ENCODE measurements at places on chromosomes 12 and 14.
A peak's percentile ranks its signal among the peaks of the same experiment; 100 is the strongest.

DNA sequence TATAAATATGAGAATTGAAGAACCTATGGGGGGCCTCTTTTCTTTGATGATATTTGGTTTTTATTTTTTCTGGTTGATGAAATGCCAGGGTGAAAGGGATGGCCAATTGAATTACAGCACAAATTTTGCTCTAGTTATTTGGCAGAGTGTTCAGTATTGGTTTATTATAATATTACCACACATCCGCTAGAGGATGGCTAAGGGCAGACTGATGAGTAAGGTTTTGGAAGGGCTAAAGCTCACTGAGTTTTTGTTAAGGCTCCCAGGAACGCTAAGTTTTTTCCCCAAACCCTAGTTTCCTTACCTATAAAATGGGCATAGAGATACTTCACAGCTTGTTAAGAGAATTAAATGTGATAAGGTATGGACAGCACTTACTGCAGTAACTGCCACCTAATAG lies 34.3 kb upstream of the LRRC10 start:
- no peak for DNase-seq

GRCh38 chr14:99896361-99896760 lies 103.1 kb downstream of the EML1 start:
- DNase-seq, result no peak

GRCh38 chr14:98704441-98704840 lies 567.6 kb downstream of the BCL11B start:
- peak; percentile 6 for DNase-seq

- DNase-seq, result no peak
These were observed 87.9 kb upstream of the MDGA2 start for GRCh38 chr14:47763188-47763854.

- no peak for DNase-seq
These were observed 392.5 kb upstream of the RGS6 start for GRCh38 chr14:71539650-71540285.

- DNase-seq, result no peak
These were observed 286.6 kb upstream of the FLRT2 start for GRCh38 chr14:85243321-85243720.

DNA sequence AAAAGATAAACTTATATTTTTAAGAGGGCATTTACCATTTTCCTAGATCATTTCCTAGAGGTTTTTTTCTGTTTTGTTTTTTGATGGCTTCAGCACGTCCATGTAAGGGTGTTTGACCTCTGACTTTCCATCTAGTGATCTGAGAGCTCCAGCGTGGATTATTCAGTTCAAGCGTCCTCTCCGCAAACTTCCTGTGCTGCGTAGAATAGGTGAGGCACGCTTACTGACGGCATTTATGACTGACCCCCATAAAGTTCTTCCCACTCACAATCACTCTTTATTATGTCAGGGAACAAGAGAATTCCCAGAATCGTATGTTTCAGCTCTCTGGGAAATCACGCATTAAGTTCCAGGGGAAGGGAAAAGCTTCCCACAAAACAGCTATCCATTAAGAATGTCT lies 16.4 kb downstream of the CCDC92 start:
- no peak for DNase-seq

DNA sequence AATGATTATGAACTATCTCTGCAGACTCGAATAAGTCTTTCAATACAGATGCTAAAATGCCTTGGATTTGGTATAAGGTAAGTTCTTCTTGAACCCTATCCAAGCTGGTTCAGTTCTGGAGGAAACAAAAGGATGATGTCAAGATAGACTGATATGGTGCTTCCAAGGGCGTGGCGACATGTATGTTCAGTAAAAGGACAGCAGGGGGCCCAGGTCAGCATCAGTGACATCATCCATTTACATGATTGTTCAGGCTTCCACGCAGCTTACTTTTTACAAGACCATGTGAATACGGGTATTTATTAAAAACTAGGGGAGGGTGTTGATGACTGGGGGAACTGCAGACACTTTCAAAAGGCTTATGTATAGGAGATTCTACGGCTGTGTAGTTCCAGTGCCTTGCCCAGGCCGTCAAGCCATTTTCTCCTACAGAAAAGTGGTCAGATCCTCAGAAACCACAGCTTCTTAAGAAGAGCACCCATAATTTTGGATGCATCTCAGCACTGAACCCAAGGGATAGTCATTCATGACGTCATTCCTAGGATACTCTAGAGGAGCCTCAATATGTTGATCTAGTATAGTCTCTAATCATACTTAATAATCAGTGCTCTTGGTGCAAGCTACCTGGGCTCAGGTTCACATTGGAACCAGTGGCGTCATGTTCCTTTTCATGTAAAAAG lies 527.7 kb downstream of the FUT8 start:
- DNase-seq, result no peak

GRCh38 chr14:89244720-89245119 lies 172.3 kb downstream of the FOXN3 start:
- no peak for DNase-seq

GRCh38 chr12:28027947-28028724 lies 55.6 kb upstream of the PTHLH start:
- no peak for DNase-seq

DNA sequence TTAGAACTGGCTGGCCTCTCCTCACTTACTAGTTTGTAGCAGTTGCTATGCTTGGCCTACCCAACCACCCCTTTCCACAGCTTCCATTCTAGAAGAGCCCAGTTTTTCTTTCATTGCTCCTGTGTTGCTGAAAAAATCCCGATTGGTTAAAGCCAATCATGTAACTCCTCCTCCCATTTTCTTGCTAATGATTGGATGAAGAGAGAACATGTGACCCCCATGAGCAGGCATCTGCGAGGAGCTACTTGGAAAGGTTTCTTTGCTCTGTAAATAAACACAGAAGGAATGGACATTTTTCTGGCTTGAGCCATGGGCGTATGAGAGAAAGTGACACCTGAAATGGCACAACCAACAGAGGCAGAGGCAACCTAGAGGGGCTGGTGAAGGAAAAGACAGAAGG lies 773.8 kb upstream of the TBX3 start:
- no peak for DNase-seq

DNA sequence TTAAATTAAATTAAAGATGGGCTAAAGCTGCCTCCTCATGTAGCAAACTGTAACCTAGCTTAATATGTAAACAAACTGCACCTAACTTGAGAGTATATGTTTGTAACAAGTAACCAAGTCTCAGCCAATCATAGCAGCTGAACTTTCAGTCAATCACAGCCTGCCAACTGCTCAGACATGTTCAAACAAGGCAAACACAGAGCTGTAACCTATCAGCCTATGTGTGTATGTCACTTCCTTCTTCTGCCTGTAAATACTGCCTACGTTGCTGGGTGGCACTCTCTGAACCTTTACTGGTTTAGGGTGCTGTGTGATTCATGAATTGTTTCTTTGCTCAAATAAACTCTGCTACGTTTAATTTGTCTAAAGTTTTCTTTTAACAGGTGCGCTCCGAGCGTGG lies 2.9 kb downstream of the SERPINA6 start:
- DNase-seq, result no peak

- DNase-seq, result no peak
These were observed 76.4 kb downstream of the SLC16A7 start for GRCh38 chr12:59672273-59672672.

GRCh38 chr14:73722581-73722980 lies 8.4 kb upstream of the PNMA1 start:
- DNase-seq, result no peak

DNA sequence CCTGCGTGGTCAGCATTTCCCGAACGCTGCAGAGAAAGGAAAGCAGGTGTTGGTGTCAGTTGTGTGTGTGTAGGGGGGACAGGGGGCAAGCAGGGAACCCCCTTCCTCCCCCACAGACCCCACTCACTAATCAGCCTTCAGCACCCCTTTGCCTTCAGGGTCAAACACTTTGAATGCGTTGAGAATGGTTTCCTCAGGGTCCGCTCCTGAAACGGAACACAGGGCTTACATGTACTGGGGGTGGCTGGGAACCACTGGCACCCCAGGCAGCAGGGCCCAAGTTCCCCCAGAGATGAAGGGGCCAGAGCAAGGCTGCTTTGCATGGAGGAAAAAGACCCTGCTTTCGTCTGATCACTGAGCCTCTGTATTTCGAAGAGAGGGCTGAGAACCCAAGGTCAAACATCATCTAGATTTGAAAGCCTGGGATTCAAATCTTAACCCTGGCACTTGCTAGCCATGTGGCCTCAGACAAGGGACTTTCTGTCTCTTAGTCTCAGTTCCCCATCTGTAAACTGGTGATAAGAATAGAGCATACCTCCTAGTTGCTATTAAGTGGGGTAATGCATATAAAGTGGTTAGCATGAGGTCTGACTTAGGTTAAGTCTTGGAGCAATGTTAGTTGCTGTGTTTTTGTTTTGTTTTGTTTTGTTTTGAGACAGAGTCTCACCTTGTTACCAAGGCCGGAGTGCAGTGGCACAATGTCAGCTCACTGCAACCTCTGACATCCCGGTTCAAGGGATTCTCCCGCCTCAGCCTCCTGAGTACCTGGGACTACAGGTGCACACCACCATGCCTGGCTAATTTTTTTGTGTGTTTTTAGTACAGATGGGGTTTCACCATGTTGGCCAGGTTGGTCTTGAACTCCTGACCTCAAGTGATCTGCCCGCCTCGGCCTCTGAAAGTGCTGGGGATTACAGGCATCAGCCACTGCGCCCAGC lies 7.0 kb downstream of the MYL2 start:
- DNase-seq, result no peak

- no peak for DNase-seq
These were observed 621 bp upstream of the TMEM117 start for GRCh38 chr12:43835264-43835655.

- no peak for DNase-seq
These were observed 82.6 kb upstream of the SLC38A4 start for GRCh38 chr12:46908236-46908935.

GRCh38 chr12:3496957-3497356 lies 6.0 kb downstream of the PRMT8 start:
- peak; percentile 75 for DNase-seq

DNA sequence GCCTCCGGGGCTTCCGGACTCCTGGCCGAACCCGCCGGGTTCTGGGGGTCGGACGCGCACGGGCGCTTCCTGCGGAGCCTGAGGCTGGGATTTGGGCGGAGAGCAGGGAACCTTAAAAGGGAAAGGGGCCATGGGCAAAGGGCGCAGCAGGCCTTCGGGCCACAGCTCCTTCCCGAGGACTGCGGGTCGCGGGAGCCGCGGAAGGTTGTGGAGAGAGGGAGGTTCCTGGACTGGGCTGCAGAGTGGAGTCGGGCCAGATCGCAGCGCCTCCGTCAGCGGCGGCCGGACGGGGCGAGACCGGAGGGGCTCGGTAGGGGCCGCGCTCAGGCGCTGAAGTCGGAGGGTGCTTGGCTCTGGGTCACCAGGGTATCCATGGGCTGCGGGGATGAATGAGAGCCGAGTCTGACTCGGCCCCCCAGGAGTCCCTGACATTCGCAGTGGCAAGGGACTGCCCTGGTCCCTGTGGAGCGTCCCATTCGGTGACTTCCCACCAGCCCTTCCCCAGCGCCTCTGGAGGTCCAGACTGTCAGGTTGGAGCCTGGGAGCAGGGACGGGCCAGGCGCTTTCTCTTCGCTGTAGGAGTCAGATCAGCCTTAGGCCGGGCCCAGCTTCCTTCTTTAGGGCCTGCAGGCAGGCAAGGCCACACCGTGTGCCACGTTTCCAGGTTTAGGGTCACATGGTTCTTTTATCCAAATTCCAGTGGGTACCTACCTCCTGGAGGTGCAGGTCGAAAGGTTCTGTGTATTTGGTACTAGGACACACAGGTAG lies 938 bp upstream of the SLC25A29 start:
- no peak for DNase-seq

DNA sequence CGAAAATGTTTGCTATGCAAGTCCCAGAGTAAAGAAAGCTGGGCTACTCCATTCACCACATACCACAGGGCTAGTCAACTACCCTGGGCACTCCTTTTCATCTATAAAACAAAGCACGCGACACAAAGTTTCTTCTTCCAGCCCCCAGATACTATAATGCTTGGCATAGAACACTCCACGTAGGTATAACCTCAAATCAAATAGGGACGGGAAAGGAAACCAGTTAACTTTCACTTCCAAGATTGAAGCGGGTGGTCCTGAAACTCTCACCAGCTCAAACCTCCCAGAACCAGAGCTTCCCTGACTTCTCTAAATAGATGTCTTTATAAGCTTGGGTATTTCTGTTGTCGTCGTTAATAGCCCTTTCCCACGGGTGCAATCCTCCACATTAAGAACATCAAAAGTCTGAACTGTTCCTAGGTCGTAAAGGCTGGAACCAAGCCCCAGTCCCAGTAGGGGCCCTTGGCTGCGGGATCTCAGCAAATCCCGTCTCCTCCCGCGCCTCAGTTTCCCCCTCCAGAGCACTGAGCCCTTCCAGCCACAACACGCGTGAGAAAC lies 647 bp downstream of the LGMN start:
- no peak for DNase-seq

GRCh38 chr12:94405413-94406116 lies 54.1 kb downstream of the CEP83 start:
- DNase-seq, result no peak

- peak; percentile 77 for DNase-seq
These were observed 8.9 kb downstream of the BICD1 start for GRCh38 chr12:32115404-32116104.

GRCh38 chr12:80173083-80173864 lies 73.9 kb downstream of the OTOGL start:
- no peak for DNase-seq

DNA sequence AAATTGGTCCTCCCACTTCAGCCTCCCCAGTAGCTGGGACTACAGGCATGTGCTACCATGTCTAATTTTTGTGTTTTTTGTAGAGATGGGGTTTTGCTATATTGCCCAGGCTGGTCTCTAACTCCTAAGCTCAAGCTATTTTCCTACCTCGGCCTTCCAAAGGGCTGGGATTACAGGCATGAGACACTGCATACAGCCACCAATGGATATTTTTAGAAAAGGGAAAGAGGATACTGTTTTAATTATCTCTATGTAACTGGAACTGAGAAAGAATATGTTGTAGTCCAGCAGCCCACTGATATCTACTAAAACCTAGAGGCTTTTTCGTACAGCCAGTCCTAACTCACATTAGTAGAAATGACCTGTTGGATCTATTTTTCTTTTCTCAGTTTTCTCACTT lies 6.2 kb downstream of the TMPRSS12 start:
- DNase-seq, result no peak

GRCh38 chr14:96380735-96381134 lies 11.2 kb upstream of the AK7 start:
- no peak for DNase-seq

DNA sequence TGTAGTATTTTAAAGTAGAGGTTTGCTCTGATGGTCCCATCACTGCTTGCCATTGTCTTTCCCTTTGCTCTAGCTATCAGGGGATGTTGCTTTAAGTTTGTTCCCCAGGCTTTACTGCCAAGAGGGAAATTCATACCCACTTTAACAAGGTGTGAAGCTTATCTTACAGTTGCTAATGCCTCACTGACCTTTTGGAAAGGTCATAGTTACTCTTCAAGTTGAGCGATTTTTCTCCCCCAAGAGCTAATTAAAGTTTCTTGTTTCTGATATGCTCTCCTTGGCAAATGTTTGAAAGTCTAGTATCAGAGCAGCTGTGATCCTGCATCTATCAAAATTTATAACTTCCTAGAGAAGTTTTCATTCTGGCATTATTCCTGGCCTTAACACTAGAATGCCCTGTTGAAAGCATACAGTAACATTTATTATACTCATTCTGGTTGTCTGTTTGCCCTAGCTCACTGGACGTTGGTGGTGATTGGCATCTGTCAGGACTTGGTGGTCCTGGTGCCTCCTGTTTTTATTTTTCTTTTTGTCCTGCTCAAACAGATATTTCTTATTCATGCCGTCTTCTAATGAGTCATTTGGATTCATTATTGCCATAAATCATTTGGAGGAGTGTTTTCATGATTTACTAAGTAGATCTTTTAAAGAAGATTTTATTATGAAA lies 8.1 kb downstream of the ATP2A2 start:
- DNase-seq, result no peak

- DNase-seq, result no peak
These were observed 7.2 kb upstream of the SELPLG start for GRCh38 chr12:108640802-108641445.
